Omental fat pad (tissue), 4 donors: ENCODE measurements at places on chromosomes 2 and 18.

DNA sequence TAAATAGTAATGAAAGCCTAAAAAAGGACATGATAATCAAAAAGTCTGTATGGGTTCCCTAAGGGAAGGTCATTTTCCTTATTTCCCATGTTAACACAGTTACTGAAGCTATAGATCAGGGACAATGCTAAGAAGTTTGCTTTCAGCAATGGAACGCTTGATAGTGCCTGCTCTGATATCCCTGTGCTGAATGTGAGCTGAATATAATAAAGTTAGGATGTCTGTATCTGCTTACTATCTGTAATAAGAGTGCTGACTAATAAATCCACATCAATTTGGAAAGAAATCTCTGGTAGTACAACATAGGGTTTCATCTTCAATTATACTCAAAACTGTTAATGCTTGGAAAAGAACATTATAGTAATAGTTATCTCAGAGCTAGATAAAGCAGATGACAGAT is 25.8 kb downstream of the TTC21B start:
- no peak for DNase-seq

GRCh38 chr2:176370467-176371171 is 101.4 kb downstream of the MTX2 start:
- no peak for DNase-seq

DNA sequence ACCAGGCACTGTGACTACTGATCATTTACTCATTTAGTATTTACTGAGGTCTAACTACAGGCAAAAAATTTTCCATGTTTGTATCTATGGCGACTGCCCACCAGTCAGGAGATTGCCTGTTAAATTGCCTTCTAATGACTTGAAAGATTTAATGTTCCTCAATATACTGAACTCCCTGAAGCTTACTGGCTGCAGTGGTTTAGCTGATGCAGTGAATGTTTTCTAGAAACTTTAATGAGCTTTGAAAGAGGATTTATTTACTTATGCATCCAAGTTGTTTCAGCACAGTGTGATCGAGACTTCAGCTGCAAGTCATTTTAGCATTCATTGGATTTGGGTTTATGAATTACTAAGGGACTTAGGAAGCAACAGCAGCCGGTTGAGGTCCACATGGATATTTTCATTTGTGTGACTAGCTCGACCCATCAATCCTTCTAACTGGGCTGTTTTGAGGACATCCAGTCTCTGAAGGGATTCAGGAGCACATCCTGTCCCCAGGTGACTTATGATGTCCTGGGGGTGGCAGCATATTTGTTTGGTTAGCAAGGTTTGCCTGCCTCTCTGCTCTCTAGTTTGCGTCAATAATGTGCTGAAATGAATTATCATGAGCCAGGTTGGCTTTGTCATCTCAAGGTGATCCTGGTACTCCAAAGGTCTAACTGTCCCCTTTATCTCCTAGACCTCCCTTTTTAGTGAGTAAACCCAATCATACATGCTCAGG is 26.8 kb downstream of the ACMSD start:
- DNase-seq: no peak

GRCh38 chr2:173962031-173962430 is 3.1 kb downstream of the SP3 start:
- no peak for DNase-seq

DNA sequence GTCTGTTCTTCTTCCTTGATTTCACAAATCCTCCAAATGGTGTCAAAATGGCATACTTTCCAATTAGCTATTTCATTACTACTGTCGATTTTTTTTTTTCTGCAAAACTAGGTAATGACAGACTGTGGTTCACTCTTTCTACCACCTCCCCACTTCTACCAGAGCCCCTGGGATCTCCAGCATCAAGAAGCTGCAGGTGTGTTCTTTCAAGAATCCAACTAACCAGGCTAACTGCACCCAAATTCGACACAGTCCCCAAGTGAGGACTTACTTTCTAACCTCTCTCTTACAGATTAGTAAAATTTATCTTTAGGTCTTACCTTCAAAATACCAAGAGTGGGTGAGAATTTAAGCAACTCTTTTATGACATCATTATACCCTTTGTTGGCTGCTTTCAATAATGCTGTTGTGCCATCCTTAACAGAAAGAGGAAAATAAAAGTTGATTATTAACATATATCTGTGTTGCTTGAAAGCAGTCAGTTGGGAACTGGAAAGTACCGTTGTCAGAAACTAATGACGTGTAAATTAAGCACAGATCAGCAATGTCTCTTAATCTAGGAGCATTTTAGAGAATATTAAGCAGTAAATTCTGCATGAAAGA is 31.2 kb upstream of the NPC1 start:
- no peak for DNase-seq
